NCI-H460 (cell line): ENCODE measurements at places on chromosomes 5 and 9. TPM values are rescaled to one million over a fixed set of nuclear protein-coding genes. Genes with fewer than 3 reads are reported as not detected.

DNA sequence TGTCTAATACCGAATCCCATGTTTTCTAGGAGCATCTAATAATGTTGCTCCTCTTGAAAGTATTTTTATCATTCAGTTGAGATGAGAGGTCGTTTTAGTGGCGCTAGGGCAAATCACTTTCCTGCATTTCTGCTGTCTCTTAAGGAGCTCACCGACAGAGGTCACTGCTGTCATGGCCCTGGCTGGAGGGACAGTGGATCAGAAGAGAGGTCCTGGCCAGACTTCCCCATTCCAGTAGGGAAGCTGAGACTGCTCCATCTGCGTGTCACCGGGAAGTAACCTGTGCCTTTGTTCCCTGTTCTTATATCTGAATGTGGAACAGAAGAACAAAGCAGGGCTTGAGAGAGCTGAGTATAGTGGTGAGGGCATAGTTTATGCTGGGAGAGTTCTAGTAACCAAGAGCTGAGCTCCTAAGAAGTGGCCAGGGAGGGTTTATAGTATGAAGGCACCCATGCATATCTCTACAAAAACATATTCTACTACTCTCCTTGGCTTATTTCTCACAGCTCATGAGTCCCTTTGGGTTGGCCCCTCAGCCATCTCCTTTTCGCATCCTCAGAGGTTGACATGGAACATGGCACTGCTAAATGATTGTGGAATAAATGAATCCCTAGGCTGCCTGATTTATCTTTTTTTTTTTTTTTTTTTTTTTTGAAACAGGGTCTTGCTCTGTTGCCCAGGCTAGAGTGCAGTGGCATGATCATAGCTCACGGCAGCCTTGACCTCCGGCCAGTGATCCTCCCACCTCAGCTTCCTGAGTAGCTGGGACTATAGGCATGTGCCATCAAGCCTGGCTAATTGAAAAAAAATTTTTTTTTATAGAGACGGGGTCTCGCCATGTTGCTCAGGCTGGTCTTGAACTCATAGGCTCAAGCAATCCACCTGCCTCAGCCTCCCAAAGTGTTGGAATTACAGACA is 27.2 kb downstream of the ATP6V0E1 start:
- no peak for DNase-seq

LPCAT1 gene
- 30.6 and 31.2 TPM in 2 replicates for total RNA-seq

ELAVL2 gene
- 0.92 and 1.2 TPM in 2 replicates for total RNA-seq

TMEM8B gene
- 1.2 and 1.4 TPM in 2 replicates for total RNA-seq

DNA sequence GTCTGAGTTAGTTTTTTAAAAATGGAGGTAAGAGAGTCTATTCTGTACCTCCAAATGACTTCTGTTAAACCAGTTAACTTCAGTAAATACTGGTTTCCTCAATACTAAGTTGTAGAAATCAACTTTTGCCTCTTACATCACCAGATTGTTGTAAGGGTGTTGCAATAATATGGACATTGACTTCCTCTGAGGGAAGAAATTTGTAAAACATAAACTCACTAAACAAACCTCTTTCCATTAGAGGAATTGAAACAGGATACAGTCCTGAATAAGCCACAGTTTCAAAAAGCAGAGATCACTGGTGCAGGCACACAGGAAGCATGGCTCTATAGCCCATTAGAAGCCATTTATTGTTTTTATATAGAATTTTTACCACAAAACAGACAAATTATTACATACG is 32.7 kb upstream of the SLCO6A1 start:
- no peak for DNase-seq
